Right cardiac atrium (tissue), 5 donors: ENCODE measurements at places on chromosomes 7 and 10. TPM values are rescaled to one million over a fixed set of nuclear protein-coding genes. Genes with fewer than 3 reads are reported as not detected.
A peak's percentile ranks its signal among the peaks of the same experiment; 100 is the strongest.

Gene BUD23
- total RNA-seq, result 53.0 TPM

GRCh38 chr10:121772406-121772805 lies 155.4 kb downstream of the ATE1 start:
- DNase-seq, result no peak

DNA sequence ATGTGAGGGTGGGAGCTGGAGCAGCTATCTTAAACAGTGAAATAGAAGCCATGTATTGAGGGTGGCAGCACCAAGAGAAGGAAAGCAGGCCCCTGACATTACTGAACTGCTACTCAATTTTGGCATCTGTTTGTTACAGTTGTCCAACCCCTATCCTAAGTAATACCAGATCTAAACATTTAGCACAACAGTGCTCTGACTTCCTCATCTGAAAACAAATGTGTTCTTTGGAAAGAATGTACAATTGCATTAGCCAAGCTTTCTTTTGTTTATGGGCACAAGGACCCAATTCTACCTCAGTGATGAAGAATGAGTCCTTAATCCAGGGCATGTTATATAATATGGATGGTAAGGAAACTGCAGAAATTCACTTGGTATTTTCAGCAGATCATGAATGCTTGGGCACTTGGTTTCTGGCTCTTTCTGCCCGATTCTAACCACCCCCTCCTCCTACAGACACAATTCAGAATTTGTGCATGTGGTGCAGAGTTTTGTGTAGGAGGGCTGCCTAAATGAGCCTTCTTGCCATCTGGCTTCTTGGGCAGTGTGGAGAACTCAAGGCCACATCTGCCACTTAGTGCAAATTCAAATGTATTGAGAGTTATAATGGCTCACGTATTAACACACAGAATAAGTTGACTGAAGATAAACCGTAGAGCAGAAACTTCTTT lies 36.9 kb upstream of the KMT2E start:
- no peak for DNase-seq

GRCh38 chr7:55177589-55178261 lies 158.9 kb downstream of the EGFR start:
- DNase-seq, result peak; percentile 71
